ENCODE measurements at places on chromosomes 2 and 18. TPM values are rescaled to one million over a fixed set of nuclear protein-coding genes. Genes with fewer than 3 reads are reported as not detected.

DNA sequence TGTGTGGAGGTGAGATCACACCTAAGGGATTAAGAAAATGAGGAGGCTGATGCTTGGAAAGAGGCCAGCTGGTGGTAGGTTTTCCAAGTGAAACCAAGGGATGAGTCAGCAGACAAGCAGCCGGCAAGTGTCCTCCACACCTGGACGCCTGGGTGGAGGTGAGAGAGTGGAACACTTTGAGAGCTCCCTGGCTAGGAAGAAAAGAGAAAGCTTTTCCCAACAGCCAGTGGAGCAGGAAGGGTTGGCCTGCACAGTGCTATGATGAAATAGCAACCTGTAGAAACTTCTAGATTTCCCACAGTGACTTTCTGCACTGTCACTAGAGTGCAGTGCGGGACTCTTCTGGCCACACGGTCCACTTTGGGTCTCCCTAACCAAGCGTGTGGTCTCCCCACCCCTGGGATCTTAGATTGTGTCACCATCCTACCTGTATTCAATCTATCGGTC is 19.6 kb upstream of the IL37 start:
- DNase-seq, result peak; percentile 61

DNA sequence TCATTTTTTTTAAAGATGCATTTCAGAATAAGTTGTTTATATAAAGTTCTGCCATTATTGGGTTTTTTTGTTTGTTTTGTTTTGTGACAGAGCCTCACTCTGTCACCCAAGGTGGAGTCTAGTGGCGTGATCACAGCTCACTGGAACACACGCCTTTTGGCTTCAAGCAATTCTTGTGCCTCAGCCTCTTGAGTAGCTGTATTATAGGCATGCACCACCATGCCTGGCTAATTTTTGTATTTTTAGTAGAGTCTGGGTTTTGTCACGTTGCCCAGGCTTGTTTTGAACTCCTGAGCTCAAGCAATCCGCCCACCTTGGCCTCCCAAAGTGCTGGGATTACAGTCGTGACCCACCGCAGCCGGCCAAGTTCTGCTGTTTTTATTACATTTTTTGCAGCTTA is 72.3 kb downstream of the R3HDM1 start:
- DNase-seq, result peak; percentile 18

- no peak for DNase-seq
These were observed 84.2 kb upstream of the CD302 start for GRCh38 chr2:159882130-159882745.

DNA sequence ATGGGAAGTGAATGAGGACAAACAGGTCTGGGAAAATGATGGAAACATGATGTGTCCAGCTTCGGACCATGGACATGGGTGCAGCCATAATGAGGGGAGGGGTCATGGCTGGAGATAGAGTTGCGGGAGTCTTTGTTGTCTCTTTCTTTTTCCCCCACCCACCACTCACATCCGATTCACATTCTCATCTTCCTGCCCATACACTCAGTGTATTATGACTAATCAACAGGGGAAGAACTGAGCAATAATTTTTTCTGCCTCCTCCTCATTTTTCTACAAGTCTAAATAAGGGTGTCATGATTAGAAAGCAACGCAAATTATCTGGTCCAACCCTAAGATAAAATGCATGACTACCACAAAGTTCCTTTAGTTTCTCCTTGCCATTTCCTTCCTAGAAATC is 5.7 kb upstream of the SERPINB2 start:
- no peak for DNase-seq

- DNase-seq, result no peak
These were observed 7.5 kb downstream of the DPYSL5 start for GRCh38 chr2:26855466-26855865.

DNA sequence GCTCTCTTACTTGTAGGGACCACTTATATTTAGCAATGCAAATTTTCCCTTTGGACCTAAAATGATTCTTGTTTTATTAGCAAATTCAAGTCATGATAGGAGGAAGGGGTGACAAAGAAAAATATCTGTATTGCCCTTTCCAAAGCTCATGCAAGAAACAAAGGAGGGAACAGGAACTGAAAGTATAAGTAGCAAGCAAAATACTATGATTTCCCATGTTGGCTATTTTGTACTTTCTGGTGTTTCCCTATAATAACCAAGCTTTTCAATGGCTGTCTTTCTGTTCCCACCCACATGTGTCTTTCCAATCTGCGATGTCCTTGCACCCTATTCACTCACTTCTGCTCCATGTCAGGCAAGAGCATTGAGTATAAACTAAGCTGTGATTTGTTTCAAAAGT is 279.7 kb downstream of the RNF144A start:
- DNase-seq, result no peak

- DNase-seq, result peak; percentile 35
These were observed 110.3 kb downstream of the SP3 start for GRCh38 chr2:173854840-173855239.

DNA sequence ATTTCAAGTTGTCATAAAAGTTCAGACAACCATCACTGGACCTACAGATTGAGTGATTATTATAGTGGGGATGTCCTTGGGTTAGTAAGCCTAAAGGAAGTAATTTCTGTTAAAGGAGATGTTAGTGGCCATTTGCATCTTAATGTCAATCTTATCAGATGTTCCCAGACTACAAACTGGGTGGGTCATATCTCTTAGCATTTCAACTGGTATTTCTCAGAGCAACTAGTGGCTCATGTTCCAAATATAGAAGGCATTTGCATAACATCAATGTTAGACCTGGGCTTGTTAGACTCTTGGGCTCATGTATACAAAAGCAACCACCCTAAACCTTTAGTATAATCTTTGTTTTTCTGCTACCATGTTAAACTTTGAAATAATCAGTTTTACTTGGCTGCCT is 17.9 kb downstream of the PLEKHA3 start:
- no peak for DNase-seq

Gene OR6B2
- total RNA-seq, result not detected

- DNase-seq, result no peak
These were observed 10.1 kb upstream of the MAL start for GRCh38 chr2:95015261-95015912.

Gene GRHL1
- total RNA-seq, result 4.0 TPM

DNA sequence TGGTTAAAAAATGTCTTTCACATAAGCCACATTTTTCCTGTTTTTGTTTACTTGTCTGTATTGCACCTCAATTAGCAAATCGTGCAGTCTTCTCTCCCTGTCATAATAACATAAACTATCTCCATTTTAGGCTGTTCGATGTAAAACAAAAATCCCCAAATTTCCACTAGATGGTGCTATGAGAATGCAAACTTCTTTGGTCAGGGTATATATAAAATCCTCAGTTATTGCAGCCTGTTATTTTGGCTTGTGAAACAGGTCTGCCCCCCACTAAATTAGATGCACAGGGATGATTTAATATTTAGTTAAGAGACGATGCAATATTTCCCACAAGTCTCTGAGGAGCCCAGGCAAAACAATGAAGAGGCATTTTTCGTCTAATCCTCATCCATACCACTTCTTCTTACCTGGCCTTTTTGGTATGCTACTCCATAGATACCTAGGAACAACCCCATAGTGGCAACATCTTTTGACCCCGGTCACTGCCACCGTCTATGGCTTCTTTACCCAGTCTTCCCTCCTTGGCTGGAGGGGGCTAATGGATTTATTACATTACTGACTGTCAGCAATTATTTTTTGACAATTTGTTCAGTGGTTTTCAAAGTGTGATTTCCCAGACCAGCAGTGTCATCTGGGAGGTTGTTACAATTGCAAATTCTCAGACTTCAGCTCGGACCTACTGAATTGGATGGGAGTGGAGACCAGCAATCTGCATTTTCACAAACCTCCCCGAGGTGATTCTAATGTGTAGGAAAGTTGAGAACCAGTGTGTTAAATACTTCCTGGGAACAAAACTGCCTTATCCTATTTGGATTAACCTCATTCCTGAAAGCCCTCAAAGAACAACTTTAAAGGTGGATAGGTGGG is 117.4 kb upstream of the CWC22 start:
- DNase-seq, result peak; percentile 63

DNA sequence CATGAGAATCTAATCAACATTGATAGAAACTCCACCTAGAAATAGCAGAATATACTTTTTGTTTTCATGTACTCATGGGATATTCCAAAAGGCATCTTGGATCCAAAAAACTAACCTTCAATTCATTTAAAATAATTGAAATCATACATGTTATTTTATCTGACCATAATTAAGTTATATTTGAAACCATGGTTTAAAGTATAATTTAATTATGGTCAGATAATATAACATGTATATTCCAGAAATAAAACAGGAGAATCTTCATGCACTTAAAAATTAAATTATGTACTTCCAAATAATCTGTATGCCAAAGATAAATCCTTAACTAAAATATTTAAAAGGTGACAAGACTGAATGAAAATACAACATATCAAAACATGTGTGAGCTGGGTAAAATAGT is 651.3 kb upstream of the LINC00305 start:
- DNase-seq, result no peak

DNA sequence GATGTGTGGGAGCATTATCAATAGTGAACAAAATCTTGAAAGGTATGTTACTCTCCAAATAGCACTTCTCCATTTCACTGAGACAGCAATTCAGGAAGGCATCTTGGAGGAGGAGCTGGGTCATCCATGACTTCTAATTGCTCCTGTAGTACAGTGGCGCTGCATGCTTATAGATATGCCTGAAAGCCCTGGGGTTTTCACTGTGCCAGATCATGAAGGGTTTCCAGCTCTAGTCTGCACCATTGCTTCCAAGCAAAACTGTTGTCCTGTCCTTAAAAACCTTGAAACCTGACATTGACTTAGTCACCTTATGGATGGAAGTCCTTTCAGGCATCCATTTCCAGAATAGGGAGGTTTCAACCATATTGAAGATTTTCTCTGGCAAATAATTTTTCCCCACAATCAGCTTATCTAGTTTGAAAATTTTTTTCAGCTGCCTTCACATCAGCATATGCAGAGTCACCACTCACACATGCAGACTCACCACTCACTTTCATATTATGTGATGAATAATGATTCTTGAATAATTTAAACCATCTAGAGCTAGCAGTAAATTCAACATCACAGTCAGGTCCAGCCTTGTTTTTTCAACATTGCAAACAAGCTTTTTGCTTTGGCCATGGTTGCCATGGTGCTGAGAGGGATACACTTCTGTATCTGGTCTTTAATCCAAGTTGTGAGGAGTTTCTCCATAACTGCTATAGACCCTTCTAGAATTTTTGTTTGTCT is 297.1 kb downstream of the CLIP4 start:
- no peak for DNase-seq

Gene SERPINB13
- total RNA-seq, result not detected
